Stimulated activated CD4-positive, alpha-beta T cell treated with anti-CD3 and anti-CD28 coated beads, Interleukin-1b, Interleukin-23, amount 100 ng/mL, for 1 hour (primary cell): ENCODE measurements at places on chromosomes 16 and 17.

- DNase-seq: no peak
These were observed 49.6 kb downstream of the RTN4RL1 start for GRCh38 chr17:1975573-1975972.

DNA sequence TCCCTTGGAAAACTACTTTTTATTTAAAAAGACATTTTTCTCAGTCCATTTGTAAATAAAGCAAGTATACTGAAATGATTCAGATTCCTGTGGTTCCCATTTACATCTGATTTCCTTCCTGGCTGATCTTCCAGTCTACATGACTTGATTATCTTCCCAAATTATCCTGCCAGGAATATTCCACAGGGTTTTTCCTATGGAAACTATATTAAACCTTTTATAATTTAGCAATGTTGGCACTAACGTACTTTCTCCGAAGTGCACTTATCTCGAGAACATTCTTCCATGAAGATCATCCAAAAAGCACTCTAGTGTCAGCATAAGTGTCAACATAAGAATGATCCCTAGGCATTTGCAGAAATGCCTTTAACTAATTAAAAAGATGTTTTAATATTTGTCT lies 347.7 kb upstream of the KIF2B start:
- no peak for DNase-seq

DNA sequence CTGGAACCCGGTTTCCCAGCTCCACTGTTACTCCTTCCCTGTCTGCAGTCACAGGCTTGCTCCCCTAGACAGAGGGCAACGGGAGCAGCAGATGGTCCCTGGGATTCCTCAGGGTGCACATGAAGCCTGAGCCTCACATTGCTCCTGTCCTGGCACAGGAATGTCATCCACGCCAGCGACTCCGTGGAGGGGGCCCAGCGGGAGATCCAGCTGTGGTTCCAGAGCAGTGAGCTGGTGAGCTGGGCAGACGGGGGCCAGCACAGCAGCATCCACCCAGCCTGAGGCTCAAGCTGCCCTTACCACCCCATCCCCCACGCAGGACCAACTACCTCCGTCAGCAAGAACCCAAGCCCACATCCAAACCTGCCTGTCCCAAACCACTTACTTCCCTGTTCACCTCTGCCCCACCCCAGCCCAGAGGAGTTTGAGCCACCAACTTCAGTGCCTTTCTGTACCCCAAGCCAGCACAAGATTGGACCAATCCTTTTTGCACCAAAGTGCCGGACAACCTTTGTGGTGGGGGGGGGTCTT lies 1.6 kb upstream of the DECR2 start:
- no peak for DNase-seq

- DNase-seq: peak; percentile 36
These were observed 2.7 kb downstream of the NDUFAF8 start for GRCh38 chr17:81241648-81242420.

DNA sequence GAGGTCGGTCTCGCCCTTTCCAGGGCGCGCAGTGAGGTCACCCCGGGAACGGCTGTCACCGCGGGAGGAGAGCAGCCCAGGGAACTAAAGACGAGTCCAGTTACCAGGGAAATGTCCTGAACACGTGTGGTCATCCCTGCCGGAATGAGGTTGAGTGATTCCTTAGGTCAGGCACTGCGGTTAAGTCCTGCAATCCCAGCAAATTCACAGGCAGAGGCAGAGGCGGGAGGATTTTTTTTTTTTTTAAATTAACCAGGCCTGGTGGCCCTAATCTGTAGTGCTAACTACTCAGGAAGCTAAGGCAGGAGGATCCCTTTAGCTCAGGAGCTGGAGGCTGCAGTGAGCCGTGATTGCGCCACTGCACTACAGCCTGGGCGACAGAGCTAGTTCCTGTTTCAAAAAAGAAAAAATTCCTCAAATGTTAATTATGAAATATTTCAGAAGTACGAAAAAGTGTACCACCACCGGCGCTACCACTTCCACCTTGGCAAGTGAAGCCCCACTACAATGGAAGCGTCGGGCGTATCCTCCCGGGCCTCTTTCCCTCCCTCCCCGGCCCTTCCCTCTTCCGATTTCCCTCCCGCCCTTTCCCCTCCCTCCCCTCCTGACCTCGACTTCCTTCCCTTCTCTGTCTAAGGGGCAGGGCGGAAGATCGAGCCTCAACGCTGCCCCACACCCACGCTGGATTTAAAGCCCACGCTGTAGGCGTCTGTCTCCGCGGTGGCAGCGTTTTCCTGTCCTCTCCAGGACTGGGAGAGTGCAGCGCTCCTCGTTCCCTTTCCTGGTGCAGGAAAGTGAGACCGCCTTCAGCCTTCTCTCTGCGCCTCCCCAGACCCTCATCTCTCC lies 27.3 kb downstream of the SLFN11 start:
- no peak for DNase-seq

DNA sequence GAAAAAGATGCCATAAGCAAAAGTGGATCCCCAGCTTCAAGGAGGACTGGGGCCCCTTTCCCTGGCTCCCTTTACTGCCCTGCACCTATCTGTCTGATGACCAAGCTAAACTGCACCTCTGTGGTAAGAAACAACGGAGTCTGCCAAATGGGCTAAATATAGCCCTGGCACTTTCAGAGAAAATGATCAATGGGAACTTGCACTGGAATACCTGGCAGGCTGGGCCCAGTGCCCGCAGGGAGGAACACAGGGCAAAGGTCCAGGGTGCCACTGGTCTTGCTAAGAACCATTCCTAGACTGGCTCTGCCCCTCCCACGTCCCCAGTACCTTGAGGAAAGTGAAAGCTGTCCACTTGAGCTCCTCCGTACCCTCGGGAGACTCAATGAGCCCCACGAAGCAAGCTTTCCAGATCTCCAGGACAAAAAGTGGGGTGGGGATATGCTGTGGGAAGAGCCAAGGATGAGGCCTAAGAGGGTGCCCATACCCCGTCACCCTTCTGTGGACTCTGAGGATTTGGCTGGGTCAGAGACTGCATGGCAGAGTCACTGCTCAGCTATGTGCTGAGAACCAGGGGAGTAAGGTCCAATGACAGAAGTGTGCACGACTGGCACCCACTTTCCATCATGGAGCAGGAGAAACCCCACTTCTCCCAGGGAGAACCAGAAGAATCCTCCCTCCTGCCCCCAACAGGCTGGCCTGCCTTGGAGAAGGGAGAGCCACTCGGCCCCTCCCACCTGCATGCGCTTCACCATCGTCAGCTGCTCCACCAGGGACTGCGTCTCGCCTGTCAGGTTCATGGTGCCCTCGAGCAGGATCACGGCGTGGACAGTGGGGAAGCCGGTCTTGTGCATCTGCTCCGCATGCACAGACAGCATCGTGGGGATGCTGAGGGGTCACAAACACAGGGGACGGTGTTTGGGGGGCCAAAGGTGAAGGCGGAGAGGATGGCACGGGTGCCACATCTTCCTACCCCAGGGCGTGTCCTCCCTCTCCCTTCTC lies 17.4 kb downstream of the CSF3 start:
- DNase-seq: no peak

- DNase-seq: no peak
These were observed 5.8 kb upstream of the ZNF23 start for GRCh38 chr16:71467810-71468209.

DNA sequence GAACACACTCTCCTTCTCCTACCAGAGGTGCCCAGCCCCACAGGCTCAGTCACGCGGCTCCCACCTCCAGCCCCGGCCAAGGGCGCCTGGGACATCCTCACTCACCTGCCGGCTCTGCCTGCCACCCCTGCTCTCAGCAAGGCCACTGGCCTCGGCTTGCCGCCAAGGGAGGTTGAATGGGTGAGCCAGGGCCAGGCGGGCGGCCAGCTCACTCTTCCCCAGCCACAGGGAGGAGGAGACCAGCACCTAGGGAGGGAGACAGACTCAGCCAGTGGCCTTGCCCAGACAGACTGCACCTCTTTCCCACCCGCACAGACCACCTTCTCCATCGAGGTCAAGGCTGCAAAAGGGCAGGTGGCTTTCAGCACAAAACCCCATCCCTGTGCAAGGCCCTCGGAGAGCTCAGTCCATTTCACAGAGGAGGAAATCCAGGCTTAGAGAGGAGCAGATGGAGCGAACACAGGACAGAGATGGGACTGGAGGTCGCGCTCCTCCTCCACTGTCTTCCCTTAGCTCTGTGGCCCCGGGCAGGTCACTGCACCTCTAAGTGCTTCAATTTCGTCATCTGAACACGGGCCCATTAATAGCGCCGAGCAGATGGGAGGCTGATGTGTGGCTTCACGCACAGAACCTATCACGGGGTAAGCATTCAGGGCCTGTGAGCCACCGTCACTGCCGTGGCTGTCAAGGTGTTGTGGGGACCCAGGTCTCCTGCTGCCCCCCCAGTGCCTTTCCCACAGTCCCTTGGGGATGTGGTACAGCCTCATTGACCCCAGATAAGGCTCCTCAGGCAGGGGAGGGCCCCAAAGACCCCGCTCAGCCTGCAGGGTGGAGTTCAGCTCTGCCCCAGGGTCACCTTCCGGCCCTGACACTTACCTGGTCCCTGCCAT lies 56.1 kb downstream of the RMI2 start:
- DNase-seq: no peak

GRCh38 chr17:78322858-78323455 lies 36.9 kb downstream of the SOCS3 start:
- no peak for DNase-seq

GRCh38 chr16:49574826-49575225 lies 201.2 kb downstream of the C16orf78 start:
- DNase-seq: no peak

DNA sequence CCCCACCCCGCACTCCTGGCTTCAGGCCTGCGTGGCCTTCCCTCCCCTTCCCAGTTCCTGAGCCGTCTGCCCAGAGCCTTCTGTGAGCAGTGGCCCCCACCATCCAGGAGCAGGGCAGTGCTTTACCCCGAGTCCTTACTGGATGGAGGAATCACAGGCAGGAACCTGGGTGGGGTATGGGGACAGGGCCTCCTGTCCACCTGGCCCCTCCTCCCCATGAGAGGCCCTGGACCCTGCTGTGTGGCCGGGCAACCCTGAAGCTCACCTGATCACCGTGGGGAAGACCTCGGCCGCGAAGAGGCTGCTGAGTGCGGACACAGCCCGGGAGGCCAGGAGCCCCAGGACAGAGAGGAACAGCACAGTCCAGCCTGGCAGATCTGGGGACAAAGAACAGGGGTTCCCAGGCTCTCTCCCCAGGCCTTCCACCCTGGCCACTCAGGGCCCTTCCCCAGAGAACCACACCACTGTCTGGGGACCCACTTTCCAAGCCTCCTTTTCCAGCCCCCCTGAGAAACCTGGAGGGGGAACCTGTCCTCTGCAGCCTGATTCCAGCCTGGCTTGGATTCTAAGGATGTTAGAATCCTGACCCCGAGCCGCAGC lies 3.2 kb downstream of the SLC22A31 start:
- no peak for DNase-seq
